ENCODE measurements at places on chromosomes 6 and 20.

DNA sequence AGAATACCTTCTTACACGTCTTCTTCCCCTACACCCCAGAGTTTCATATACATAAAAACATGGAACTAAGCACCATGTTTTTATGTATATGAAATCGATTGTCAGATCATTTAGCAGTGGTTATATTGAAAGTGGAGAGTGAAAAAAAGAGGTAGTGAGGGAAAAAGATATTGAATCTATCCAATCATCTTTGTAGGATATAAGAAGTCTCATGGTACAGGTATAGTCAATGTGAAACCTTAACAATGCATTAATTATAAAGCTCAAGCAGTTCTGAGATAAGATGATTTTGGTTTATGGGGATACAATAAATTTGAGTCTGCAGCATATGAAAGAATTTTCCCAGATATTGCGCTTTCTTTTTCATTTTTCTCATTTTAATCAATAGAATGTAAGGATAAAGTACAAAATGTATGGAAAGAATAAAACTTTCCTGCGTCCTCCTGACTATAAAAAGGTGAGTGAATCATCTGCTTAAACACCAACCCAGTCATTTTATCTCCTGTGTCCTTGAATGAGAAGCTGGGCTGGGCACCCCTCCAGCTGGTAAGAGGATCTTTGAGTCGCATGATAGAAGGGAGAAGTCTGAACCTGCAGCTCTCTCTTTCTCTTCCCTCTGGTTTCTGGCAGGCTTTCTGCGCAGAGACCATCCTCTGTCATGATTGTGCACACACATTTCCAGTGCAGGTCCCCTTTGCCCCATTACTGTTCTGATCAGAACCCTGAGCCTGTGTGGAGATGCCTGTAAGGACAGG is 28.1 kb upstream of the AKIRIN2 start:
- DNase-seq: no peak

GRCh38 chr6:72616406-72617015 is 5.4 kb upstream of the KCNQ5 start:
- DNase-seq: peak; percentile 77

DNA sequence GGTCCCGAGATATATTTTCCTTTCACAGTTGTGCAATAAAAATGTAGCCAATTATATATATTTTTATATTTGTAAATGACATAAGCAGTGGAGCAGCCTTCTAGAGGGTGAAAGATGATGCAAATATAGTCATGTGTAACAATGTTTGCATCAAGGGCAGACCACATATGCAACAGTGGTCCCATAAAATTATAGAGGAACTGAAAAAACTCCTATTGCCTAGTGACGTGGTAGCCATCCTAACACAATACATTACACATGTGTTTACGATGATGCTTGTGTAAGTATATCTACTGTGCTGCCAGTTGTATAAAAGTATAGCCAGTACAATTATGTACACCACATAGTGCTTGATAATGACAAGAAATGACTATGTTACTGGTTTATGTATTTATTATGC is 162.8 kb downstream of the ZFAND3 start:
- DNase-seq: no peak

GRCh38 chr20:22525069-22525820 is 59.1 kb downstream of the FOXA2 start:
- no peak for DNase-seq

- peak; percentile 90 for DNase-seq
These were observed 136.3 kb downstream of the MRPL14 start for GRCh38 chr6:43990627-43991619.
